Immature natural killer cell (primary cell): ENCODE measurements at places on chromosomes 2 and 18. TPM values are rescaled to one million over a fixed set of nuclear protein-coding genes. Genes with fewer than 3 reads are reported as not detected.

GRCh38 chr2:136927156-136927555 lies 161.8 kb downstream of the THSD7B start:
- no peaks in the 10 kb centered on the region for H3K36me3 ChIP-seq
- no peak overlapping the region for H3K4me3 ChIP-seq
- no peaks in the 10 kb centered on the region for H3K4me1 ChIP-seq
- H3K27me3 ChIP-seq: peaks cover 2% of the 10 kb centered on the region

Gene CMPK2
- polyA plus RNA-seq: 5.2 TPM

Gene FAM124B
- 0.78 TPM for polyA plus RNA-seq

Gene C2orf15
- polyA plus RNA-seq: 3.4 TPM

Gene ALK
- polyA plus RNA-seq: not detected

GRCh38 chr2:210617732-210618330 lies 61.4 kb downstream of the CPS1 start:
- no peaks in the 10 kb centered on the region for H3K27me3 ChIP-seq
- no peak overlapping the region for H3K4me3 ChIP-seq
- no peak overlapping the region for H3K27ac ChIP-seq
- no peaks in the 10 kb centered on the region for H3K36me3 ChIP-seq
- H3K4me1 ChIP-seq: no peaks in the 10 kb centered on the region
- no peak for DNase-seq

DNA sequence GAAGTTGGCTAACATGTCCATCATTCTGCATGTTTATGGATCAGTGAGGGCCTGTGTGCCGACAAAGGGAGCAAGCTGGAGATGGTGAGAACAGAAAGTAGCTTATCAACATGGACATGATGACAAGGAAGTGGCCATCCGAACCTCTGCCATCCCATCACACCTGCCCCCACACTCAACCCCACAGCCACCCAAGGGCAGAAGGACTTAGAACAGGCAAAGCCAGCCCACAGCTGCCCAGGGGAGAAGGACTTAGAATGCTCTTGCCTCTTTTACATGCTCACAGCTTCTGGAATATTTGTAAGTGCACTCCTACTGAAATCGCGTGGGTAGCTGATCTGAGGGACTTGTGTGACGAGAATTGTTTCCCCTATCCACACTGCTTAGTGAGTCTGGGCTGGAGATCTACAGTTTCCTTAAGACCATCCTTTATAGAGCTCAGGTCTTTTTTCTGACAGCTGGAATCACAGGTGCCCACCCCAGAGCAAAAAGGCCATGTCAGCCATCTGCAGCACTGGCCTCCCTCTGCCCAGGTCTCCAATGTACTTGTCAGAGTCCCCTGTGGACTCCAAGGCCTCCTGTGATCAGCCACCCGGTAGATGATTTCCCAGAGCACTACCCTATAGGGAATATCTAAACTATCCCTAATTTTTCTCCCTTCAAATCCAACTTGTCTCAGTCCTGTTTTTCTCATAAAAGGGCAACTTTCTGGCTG lies 154.1 kb downstream of the SMAD7 start:
- H3K27me3 ChIP-seq: peaks cover 2% of the 10 kb centered on the region
- no peak for DNase-seq
- no peak overlapping the region for H3K4me3 ChIP-seq
- no peak overlapping the region for H3K27ac ChIP-seq

GRCh38 chr2:23624378-23624777 lies 239.4 kb downstream of the KLHL29 start:
- no peaks in the 10 kb centered on the region for H3K36me3 ChIP-seq
- no peaks in the 10 kb centered on the region for H3K4me1 ChIP-seq
- H3K27ac ChIP-seq: no peak overlapping the region
- H3K4me3 ChIP-seq: no peak overlapping the region
- DNase-seq: no peak

- peaks cover 87% of the 10 kb centered on the region for H3K4me1 ChIP-seq
- no peaks in the 10 kb centered on the region for H3K27me3 ChIP-seq
- H3K4me3 ChIP-seq: peak overlapping the region; percentile 68
- H3K27ac ChIP-seq: peak overlapping the region; percentile 89
Measured at GRCh38 chr18:23578067-23578701, 8.1 kb downstream of the NPC1 start.

- no peak overlapping the region for H3K4me3 ChIP-seq
- H3K27ac ChIP-seq: no peak overlapping the region
Measured at GRCh38 chr2:215839309-215839708, 174.0 kb downstream of the MREG start.

DNA sequence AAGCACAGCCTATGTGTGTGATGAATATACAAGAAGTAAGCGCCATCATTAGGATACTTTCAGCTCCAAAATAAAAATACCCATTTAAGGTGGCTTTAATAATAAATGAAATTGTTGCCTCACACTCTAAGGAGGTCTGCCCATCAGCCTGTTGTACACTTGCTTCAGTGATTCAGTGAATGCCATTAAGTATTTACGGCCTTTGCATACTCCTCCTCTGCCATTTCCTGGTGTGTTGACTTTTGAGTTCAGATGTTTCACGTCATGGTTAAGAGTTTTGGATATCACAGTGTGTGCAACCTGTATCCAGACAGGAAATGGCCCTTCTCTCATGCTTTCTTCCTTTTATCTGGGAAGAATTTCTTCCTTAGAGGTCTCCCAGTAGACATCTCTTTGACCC lies 38.6 kb upstream of the SNORC start:
- no peaks in the 10 kb centered on the region for H3K27me3 ChIP-seq
- peaks cover 4% of the 10 kb centered on the region for H3K4me1 ChIP-seq
- H3K4me3 ChIP-seq: no peak overlapping the region
- DNase-seq: no peak
- H3K27ac ChIP-seq: no peak overlapping the region
